ENCODE measurements at places on chromosomes 13 and 19. TPM values are rescaled to one million over a fixed set of nuclear protein-coding genes. Genes with fewer than 3 reads are reported as not detected.

GRCh38 chr19:45667620-45668341, at the start of gene GIPR:
GIPR (plus strand) TSS chr19:45668221; CDS start chr19:45669521, 1,300 bp downstream.
- H3K4me1 ChIP-seq = peaks cover 41% of the 10 kb centered on the region
- peak; percentile 87 for DNase-seq
- peaks cover 3% of the 10 kb centered on the region for H3K36me3 ChIP-seq
- peak within 1 kb of the TSS; percentile 78 for H3K27ac ChIP-seq

The HSH2D gene
- 135 TPM for total RNA-seq

DNA sequence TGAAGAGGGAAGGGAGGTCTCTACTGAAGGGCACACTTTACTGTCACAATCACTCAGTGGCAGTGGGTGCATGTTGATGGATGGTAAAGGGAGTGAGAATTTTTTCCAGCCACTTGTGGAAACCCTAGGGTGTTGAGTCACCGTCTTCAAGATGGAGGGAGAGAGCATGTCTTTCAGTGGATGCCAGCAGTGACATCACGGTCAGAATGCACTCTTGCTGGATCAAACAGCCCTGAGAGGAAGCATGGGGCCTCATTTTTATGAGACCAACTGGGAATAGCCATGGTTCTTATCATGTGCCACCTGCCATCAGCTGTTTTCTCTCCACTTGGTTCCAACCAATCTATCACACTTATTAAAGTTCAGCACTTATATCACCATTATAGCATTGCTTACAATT, 182.5 kb downstream of the KCNRG start:
- no peak for DNase-seq
- peaks cover 6% of the 10 kb centered on the region for H3K27me3 ChIP-seq
- H3K27ac ChIP-seq = no peak overlapping the region
- peaks cover 9% of the 10 kb centered on the region for H3K4me1 ChIP-seq
- H3K36me3 ChIP-seq = no peaks in the 10 kb centered on the region

DNA sequence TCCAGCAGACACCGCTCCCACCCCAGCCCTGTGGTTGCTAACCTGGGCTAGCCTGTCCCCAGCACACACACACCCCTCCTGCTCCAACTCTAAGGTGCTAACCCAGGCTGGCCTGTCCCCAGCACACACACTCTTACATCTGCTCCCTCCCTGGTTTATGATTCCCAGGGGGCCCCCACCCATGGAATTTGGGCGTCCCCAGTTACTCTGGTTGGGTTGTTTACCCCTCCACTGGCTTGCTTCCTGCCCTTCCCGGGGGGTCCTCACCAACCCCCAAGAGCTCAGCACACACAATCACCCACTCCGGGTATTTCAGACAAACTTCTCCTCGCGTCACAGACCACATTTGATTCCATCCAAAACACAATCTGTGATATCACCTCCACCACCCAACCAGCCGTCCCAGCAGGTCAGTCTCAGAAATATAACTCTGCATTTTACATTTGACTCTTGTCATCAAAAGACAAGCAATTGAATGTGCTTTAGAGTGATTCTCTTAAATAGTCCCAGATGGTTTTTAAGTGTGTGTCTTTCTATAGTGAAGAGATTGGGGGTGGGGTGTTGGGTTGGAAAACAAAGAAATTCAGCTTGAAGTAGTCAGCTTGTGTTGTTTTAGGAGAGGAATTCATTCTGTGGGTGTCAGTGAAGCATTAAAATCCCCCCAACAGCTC, 20.1 kb downstream of the COL4A2 start:
- H3K27ac ChIP-seq = no peak overlapping the region
- no peaks in the 10 kb centered on the region for H3K36me3 ChIP-seq
- no peak for DNase-seq
- H3K4me1 ChIP-seq = no peaks in the 10 kb centered on the region

The DEDD2 gene
- 28.5 TPM for total RNA-seq

GRCh38 chr13:108083056-108083455, 132.3 kb downstream of the LIG4 start:
- H3K36me3 ChIP-seq = no peaks in the 10 kb centered on the region
- no peaks in the 10 kb centered on the region for H3K27me3 ChIP-seq
- H3K4me1 ChIP-seq = no peaks in the 10 kb centered on the region
- no peak overlapping the region for H3K27ac ChIP-seq
- H3K4me3 ChIP-seq = no peak overlapping the region

- H3K4me1 ChIP-seq = no peaks in the 10 kb centered on the region
- peaks cover 5% of the 10 kb centered on the region for H3K27me3 ChIP-seq
- H3K36me3 ChIP-seq = no peaks in the 10 kb centered on the region
- H3K27ac ChIP-seq = no peak overlapping the region
- H3K4me3 ChIP-seq = no peak overlapping the region
- DNase-seq = no peak
Observed at GRCh38 chr13:38381890-38382289, 32.2 kb downstream of the UFM1 start.

DNA sequence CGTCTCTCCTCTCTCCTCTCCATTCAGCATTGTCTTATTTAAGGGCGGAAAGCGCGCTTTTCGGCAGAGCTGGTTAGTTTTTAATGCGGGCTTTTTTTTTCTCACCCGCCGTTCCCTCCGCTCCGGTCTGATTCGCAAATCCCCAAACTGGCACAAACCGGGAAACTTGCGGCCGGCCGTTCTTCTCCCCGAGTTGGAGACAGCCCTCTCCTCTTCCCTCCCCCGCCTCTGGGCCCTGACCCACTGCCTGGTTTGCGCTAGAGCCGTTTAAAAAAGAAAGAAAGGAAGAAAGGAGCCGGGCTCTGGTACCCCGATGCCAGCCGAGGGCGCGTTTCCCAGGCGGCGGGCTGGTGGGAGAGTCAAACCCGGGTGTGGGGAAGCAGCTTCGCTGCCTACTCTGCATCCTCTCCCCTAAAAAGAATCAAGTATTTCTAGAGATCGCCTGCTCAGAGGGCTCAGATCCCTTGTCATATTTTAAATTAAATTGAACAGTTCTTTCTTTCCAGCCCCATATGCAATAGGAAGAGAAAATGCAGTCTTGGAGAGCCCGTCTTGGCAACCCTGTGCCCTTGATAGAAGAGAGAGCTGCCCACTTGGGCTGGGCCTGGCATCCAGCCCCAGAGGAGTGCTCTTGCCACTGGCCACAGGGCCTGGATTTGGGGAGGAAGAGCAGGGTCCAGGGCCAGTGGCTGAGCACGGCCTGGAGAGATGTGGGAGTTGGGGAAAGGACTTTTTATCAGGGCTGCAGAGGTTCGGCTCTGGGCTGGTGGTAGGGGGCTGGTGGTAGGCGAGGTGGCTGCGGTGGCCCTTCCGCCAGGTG, 19.0 kb downstream of the NFIX start:
- H3K4me3 ChIP-seq = peak overlapping the region; percentile 68

The PRTN3 gene
- total RNA-seq = not detected

Measured in natural killer cell treated with Interleukin-12 subunit alpha and Interleukin-12 subunit beta and Interleukin-15 and Interleukin-18, amount 100 ng/mL, for 72 hours (primary cell).